IPS DF 6.9 (cell line): ENCODE measurements at places on chromosomes 5 and 9.

GRCh38 chr9:34254141-34254913, 74.7 kb downstream of the KIF24 start:
- DNase-seq, result no peak

- no peak for DNase-seq
Measured at GRCh38 chr9:96051423-96051822, 175.9 kb downstream of the ERCC6L2 start.

GRCh38 chr5:43658509-43658908, 55.5 kb downstream of the NNT start:
- DNase-seq, result no peak

DNA sequence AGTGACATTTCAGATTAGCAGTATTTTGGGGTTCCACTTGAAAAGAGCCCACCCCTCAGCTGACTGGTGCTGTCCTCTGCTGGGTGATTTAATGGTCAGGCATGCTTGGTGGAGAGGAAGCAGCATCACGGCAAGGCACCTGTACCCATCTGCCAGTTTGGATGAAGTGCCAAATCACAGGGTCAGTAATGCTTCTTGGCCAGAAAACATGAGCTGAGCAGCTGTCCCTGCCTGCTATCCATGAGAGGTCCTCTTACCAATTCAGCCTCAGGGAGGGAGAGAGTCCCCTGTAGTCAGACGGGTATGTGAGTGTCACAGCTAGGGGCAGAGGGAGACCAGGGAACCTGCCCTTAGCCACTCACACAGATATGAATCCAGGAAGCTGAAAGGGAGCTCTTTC, 137.9 kb downstream of the SEC61B start:
- DNase-seq, result no peak

- no peak for DNase-seq
Measured at GRCh38 chr9:134221273-134222017, 57.1 kb upstream of the RNU6ATAC start.

- no peak for DNase-seq
Measured at GRCh38 chr5:55437859-55438206, 96.9 kb downstream of the PLPP1 start.

GRCh38 chr5:74404574-74405508, 235.7 kb downstream of the ENC1 start:
- no peak for DNase-seq

- DNase-seq, result no peak
Measured at GRCh38 chr5:16596581-16596940, 20.2 kb downstream of the RETREG1 start.

GRCh38 chr9:99093492-99093791, 11.5 kb upstream of the TGFBR1 start:
- no peak for DNase-seq

DNA sequence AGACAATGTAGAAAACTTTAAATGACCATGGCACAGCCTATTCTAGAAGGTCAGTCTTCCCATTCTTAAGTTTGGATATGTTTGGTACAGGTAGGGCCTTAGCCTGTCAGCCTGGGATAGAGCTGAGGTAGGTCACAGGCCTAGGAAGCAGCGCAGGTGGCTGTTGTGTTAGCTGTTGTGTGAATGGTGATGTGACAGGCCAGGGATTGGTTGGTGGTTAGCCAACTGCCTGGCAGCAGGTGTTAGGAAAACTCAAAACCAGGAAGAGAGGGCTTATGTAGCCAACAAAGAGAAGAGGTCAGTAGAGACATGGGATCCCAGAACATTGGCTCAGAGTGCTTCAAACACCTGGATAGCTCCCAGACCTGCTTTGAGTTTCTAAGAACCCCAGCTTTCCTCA, 84.2 kb downstream of the FBXO38 start:
- no peak for DNase-seq

DNA sequence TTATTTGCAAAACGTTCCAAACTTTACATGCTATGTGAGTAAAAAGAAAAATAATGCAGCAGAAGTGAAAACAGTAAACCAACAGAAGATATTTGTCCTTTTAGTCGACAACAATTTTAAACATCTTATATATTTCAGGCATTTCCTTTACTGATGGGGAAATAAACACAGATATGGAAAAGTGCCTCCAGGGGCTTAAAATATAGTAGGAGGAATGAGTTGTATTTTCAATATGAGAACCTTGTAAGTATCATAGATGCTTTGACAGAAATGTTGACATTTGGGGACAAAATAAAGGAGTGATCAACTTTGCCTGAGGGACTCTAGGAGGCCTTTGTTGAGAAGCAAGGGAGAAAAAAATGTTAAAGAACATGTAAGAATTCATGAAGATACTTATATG, 1043.5 kb downstream of the CDH12 start:
- DNase-seq, result no peak

GRCh38 chr9:68443624-68444023, 87.2 kb downstream of the PGM5 start:
- no peak for DNase-seq

GRCh38 chr5:170576602-170577535, 73.0 kb downstream of the KCNIP1 start:
- no peak for DNase-seq

DNA sequence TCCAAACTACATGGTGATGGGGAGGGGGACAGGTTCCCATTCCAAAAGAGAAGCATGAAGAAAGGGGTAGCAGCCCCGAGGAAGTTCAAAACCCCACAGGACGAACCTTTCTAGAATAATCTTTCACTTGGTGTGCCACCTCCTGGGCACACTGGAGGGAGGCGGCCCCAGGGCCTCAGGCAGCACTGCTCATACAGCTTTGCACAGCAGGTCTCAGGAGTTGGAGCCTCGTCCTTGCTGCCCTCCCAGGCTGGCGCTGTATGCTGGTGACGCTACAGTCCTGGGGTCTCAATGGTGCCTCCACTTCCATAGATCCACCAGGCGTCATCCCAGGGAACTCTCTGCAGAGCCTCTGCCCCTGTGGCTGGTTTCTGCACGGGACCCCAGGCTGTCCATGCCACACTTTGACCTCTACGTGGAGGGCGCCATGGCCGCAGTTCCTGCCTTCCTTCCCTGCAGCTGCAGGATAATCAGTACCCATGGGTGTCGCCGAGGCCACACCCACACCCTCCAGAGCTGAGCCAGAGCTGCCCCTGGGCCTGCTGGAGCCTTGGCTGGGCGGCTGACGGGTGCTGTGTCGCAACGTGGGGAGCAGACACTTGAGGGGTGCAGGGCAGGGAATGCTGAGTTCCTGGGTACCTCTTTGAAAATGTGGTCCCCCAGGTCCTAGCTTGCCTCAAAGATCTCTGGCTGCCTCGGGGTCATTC, 95.3 kb downstream of the COL5A1 start:
- DNase-seq, result no peak

- DNase-seq, result no peak
Measured at GRCh38 chr5:83509540-83509939, 38.0 kb downstream of the VCAN start.

GRCh38 chr5:34620185-34620584, 35.9 kb upstream of the RAI14 start:
- no peak for DNase-seq

- DNase-seq, result no peak
Measured at GRCh38 chr9:70030156-70030555, 13.5 kb upstream of the MAMDC2 start.

DNA sequence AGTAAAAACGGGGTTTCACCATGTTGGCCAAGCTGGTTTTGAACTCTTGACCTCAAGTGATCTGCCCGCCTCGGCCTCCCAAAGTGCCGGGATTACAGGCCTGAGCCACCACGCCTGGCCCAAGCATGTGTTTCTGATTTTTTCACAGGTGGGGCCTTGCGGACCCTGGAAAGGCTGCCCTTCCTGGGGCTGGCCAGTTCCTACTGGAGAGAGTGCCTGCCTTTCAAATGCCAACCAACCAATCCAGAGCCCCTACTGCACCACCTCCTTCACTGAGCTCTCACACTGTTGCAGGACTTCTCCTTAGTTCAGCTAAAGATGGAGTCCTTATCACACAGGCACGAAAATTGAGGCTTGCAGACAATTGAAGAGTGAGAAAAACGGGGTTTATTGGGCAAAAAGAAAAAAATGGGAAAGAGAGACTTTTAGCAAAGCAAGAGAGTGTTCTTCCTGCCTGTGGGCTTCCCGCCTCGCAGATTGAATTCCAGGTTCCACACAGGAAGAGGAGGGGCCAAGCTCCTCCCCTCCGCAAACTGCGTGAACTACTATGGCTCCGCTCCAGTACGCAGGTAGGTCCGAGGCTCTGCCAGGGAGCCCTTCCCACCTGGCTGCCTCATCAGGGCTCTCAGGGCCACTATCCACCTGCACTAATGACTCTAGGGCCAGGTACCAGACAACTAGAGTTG, 8.3 kb upstream of the CMBL start:
- DNase-seq, result no peak

GRCh38 chr5:174086751-174087150, 41.2 kb downstream of the NSG2 start:
- DNase-seq, result no peak

- no peak for DNase-seq
Measured at GRCh38 chr5:62969409-62970120, 390.9 kb downstream of the LRRC70 start.

DNA sequence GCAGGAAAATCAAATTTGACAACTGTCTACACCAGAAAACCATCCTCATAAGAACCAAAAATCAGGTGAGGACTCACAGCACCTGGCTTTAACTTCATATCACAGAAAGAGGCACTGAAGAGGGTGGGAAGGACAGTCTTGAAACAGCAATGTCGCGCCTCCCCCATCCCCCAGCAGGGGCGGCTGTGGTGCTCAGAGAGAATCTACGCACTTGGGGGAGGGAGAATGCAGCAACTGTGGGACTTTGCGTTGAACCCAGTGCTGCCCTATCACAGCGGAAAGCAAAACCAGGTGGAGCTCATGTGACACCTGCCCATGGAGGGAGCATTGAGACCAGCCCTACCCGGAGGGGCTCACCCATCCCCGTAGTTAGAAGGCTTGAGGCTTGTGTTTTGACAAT, 191.8 kb downstream of the MSX2 start:
- no peak for DNase-seq

GRCh38 chr5:126851501-126852011, 74.6 kb downstream of the LMNB1 start:
- DNase-seq, result no peak

- no peak for DNase-seq
Measured at GRCh38 chr5:132872788-132873118, 715 bp upstream of the LEAP2 start.

DNA sequence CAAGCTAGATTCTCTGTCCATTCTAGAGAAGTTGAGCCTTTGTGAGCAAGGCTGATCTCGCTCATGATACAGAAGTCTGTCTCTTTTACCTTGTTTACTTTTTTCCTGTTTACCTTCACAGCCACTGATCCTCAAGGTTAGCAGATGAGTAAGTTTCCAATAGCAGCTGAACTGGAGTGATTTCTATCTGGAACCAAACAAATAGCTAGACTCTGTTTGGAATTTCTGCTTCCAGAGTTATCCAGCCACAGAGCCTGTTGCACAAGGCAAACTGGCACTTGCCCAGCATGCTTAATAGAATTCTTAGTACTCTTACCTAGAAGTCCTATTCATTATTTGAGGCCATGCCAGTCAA, 12.8 kb upstream of the PANK3 start:
- DNase-seq, result no peak

DNA sequence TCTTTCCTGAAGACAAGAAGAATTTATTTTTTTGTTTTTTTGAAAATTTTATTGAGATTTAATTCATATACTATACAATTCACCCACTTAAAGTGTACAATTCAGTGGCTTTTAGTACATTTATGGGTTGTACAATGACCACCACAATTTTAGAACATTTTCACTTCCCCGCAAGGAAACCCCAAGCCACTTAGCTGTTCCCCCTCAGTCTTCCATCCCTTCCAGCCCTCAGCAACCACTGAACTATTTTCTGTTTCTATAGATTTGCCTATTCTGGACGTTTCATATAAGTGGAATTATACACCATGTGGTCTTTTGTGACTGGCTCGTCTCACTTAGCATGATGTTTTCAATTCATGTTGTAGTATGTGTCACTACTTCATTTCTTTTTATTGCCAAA, 28.0 kb downstream of the DNAI1 start:
- DNase-seq, result no peak

DNA sequence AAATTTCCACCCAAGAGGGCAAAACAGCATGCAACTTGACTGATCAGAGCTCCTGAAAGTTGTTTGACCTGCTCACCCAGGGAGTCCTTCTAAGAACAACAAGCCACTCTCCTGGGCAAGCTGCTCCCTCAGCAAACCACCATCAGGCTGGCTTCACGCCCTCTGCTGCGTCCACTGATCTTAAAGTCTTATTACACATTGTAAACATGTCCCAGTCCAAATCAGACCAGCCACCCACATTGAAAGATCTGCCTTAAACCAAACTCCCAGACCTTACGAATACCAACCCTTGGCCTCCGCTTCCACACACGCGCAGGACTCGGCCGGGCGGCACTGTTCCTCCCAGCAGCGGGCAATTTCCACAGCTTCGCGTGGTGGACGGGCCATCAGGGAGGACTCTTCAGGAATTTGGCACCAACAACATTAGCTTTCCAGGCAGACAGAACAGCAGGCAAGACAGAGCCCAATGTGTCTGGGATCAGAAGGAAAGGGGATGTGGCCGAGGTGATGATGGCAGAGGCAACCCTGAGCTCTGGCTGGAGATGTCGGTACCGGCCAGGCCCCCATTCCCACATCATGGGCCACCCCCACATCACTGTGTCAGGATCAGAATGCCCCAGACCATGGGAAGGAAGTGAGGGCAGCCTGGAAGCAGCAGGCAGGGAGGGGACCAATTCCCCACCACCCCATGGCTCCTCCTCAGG, 56.8 kb downstream of the SEMA4D start:
- DNase-seq, result no peak

GRCh38 chr5:140382866-140383265, 18.8 kb upstream of the ANKHD1 start:
- DNase-seq, result no peak

GRCh38 chr5:159010661-159011442, 88.9 kb downstream of the EBF1 start:
- no peak for DNase-seq

GRCh38 chr9:20512106-20512505, 110.2 kb downstream of the MLLT3 start:
- no peak for DNase-seq

GRCh38 chr9:129871046-129871445, 35.8 kb downstream of the USP20 start:
- DNase-seq, result no peak

DNA sequence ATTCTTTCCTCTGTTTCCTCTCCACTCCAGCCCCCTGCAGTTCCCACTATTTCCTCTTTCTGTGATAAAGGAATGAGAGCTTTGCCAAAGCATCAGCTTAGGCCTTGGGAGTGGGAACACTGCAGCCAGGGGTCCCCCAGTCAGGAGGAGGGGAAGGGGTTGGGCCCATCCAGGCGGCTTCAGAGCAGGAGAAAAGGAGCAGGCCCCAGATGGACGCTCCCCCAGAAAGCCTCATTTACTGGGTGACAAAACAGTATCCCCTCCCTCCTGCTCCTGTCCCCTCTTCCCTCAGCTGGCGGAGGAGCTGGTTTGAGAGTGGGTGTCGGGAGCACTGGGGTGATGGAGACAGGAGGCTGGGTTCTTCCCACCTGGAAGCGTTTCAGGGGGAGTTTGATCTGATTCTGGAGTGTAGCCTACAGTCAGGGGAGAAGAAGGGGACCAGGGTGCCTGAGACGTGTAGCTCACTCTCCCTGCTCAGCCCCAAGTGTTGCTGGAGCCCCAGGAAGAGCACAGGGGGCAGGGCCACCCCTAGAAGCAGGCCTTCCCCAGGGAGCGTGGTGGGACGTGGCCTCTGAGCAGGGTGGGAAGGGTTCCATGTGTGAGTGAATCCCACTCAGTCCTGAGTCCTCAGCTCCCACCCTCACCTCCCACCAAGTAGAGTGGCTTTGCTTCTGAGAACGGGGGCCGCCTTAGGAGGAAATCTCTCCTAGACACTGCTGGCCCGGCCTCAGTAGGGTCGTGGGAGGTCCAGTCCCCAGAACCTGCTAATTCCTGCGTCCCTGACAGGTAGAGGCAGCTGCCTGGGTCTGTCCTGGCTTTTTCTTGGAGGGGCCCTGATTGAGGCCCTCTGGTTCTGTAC, 173.1 kb downstream of the CACNA1B start:
- no peak for DNase-seq
